Left forelimb (tissue), 1 donor: ENCODE measurements at places on chromosomes 2 and 18.
A peak's percentile ranks its signal among the peaks of the same experiment; 100 is the strongest.

- no peak for DNase-seq
These were observed 722.9 kb downstream of the BCL11A start for GRCh38 chr2:59830601-59831000.

DNA sequence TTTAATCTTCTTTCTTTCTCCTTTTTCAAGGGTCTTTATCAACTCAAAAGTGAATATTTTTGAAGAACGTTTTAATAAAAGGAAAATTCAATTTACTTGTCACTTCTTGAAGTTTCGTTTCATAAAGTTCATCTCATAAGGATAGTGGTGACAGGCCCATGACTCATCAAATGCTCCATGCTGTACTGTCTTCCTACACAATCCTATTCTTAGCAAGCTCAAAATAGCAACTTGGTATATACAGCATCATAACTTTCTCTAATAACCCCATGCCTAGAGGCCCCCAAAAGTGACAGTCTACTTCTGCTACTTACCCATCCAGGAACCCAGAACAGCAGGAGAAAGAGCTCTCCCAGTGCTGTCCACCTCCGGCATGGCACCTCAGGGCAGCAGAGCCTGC is 7.7 kb downstream of the FBXO15 start:
- no peak for DNase-seq

GRCh38 chr2:205139822-205140463 is 542.4 kb upstream of the NRP2 start:
- no peak for DNase-seq

DNA sequence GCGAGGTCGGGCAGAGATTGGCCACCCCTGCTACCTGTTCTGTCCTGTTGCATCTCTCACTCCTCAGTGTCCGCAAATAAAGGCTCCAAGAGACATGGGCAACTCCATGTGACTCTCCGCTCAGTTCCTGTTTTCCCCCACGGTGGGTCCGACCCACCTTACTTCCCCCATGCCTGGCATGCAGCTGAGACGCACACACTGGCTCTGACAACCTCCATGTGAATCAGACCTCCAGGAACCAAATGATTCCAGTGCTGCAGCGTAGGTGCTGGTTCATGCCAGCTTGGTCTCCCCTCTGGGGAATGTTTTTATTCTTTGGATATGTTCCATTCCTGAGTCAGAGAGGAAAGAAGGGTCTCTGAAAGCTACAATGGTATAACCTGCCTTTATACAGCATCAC is 221.5 kb downstream of the SH3RF3 start:
- no peak for DNase-seq

DNA sequence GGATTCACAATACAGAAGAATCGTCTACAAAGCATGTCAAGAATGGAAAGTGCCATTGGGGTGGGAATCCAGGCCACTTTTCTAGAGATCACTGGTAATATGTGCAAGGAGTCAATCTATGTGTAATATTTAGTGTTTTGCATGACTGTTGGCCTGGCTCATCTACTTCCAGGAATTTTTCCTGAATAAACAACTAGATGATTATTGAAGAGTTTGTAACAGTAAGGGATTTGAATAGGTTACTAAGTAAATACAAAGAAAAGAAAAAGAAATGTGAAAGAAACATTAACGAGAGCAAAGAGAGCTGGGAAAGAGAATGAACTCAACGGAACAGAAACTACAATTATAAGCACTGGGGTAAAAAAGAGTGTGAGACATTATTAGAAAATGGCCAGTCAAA is 406.0 kb downstream of the TGIF1 start:
- DNase-seq, result no peak

DNA sequence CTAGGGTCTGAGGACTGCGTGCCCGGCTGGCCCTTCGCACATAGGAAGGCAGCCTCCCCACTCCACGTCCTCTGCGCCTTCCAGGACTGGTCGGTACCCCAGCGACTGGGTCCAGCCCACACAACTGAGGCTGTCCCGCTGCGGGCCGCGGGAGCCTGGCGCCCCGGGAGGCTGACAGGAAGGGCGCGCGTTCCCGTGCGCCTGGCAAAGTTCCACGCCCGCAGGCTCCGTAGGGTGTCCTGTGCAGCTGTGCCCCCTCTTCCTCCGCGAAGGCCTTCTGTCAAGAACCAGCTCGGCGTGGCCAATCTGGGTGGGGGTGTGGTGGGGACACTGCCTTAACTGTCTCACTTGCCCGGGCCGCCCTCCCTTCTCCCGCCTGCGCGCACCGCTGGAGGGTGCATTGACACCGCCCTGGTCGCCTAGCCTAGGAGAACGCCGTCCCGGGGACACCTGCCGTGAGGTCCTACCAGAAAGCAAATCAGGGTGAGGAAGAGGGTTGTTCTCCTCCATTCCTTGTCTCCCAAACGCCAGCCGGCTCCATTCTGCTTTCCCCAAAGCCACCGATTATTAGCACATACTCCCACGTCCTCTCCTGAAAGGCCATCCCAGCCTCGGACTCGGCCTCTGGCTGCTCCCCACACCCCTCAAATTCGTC is 618 bp upstream of the LYPD1 start:
- DNase-seq, result peak; percentile 66

DNA sequence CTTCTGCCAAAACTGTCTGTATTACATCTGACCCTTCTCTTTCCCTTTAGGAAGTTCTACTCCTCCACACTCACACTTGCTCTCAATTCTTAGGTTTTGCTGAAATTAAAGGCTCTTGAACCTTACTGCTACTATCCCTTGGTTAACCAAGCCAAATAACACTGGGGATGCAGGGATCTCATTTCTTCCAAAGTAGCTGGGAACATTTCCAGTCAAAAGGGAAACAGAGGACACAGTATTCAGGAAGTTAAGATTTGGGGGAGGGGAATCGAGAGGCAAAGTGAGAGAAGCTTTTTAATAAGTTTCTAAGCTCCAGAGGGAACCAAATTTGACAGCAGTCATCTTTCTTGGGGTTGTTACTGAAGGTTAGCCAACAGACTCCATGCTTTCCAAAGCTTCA is 6.2 kb downstream of the SEPTIN2 start:
- DNase-seq, result no peak

DNA sequence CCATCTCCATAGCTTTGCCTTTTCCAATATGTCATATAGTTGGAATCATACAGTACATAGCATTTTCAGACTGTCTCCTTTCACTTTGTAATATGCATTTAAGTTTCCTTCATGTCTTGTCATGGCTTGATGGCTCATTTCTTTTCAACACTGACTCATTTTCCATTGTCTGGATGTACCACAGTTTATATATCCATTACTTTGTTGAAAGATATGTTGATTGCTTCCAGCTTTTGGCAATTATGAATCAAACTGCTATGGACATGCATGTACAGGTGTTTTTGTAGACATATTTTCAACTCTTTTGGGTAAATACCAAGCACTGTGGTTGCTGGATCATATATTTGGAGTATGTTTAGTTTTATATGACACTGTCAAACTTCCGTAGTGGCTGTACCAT is 26.3 kb downstream of the ACSL3 start:
- DNase-seq, result no peak

GRCh38 chr2:149020432-149020851 is 18.1 kb upstream of the LYPD6B start:
- no peak for DNase-seq

GRCh38 chr2:42095923-42096408 is 48.1 kb downstream of the PKDCC start:
- no peak for DNase-seq

DNA sequence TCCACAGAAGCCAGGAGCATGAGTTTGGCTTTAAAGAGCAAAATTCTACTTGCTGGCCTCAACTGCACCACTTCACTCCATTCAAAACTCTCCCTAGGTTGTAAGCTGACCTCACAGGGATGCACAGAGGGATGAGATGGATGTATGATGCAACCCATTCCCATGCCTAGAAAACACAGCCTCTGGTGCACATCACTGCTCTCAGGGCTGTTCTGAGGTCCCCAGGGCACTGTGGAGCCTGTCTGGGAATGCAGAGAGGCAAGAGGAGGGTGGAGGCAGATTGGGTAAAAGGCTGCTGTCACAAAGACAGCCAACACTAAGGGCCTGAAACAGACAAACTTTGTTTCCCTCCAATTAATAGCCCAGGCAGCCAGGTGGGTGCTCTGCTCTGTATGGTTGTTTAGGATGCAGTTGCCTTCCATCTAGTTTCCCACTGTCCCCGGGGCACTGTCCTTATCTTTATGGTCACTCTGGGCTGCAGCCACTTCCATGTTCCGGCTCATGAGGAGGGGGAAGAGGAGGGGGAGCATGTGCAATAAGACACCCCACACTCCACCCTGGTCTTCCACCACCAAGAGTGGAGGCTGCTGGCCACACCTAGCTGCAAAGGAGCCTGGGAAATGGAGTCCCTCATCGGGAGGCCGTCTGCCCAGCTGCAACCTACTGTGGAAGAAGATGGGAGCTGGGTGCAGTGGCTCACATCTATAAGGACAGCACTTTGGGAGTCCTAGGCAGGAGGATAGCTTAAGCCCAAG is 7.0 kb downstream of the GPR45 start:
- DNase-seq, result no peak

- no peak for DNase-seq
These were observed 637.5 kb downstream of the PLCL1 start for GRCh38 chr2:198441901-198442300.

- DNase-seq, result no peak
These were observed 38.2 kb downstream of the FHOD3 start for GRCh38 chr18:36335476-36336279.

DNA sequence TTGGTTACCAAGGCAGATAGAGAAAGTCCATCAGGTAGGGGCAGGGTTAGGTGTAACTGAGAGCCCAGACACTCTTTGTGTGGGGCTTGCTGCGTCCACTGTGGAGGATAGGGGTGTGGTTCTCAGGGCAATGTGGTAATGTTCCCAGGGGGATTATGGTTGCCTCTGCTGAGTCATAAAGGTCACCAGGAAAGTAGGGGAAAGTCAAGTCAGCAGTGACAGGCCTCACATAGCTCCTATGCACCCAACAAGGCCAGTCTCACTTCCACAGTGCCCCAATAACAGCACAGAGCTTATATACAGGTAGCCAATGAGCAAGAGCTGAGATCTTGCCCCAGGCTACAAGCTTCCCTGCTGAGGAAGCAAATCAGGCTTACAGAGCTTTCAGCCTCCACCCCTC is 1438.0 kb upstream of the ZEB2 start:
- DNase-seq, result no peak

DNA sequence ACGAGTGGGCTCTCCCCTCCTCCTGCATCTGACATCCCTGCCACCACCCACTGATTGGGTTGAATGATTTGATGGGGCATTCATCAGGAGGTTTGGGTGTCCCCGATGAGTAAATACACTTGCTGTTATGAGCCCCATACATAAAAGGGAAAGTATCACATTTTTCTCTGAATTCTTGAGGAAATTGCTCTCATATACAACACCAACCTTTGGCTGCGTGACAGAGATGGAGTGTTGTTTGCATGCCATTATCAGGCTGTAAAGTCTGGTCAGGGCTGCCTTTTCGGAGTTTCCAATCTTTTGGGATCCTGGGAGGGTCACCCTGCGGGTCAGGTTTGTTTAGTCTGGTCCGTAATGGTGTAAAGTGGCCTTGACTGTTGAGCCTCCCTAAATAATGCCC is 227.9 kb upstream of the SPRED2 start:
- no peak for DNase-seq

- no peak for DNase-seq
These were observed 89.0 kb downstream of the MARCHF4 start for GRCh38 chr2:216283038-216283900.

DNA sequence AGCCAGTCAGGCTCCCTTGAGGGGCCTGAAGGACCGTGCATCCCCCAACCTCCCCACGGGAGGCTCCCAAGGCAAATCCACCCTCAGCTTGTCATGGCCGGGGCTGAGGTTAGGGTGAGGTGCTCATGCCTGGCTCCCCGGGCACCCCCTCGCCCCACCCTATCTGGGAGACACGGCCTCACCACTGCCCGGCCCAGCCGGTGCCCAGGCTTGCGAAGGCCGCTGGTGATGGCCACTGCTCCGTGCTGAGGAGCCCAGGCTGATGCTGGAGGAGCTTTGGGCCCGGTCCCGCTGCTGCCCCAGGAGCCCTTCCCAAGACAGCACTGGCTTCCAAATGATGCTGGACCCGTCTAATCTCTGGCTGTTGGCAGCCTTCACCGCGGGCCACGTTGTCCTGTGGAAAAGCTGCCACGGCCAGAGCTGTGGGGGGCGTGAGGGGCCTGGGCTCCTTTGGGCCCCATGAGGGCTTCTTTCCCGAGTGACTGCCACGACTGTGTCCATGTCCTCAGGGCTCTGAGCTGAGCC is 135.7 kb upstream of the CTDP1 start:
- no peak for DNase-seq

GRCh38 chr2:161415034-161415986 is 787 bp upstream of the TBR1 start:
- DNase-seq, result no peak

GRCh38 chr2:192267484-192267883 is 72.8 kb upstream of the TMEFF2 start:
- DNase-seq, result no peak

GRCh38 chr2:176473177-176473576 is 203.9 kb downstream of the MTX2 start:
- no peak for DNase-seq

DNA sequence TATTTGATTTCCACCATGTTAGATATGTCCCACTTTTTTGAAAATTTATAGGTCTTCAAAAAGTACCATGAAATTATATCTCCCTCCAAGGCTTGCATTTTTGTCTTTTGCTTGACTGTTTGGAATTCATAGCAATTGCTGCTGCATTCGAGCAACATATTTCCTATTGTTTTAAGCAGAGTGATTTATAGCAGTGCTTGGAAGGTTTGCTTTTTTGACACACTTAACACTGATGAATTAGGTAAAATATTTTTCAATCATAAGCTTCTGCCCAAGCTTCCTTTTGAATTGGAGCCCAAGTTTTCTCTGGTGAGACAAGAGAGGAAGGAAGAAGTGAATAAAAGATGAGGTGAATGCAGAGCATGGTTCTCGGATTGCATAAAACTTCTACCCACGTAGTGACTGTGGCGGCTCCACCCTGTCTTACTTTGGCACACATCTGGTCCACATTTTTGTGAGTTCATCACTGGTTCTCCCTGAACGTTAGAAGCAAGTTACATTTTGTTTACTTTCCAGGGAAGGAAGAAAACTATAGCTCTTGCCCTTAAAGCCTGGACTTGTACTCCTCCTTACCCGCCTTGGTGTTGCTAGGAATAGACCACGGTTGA is 667.0 kb downstream of the TSN start:
- DNase-seq, result no peak

DNA sequence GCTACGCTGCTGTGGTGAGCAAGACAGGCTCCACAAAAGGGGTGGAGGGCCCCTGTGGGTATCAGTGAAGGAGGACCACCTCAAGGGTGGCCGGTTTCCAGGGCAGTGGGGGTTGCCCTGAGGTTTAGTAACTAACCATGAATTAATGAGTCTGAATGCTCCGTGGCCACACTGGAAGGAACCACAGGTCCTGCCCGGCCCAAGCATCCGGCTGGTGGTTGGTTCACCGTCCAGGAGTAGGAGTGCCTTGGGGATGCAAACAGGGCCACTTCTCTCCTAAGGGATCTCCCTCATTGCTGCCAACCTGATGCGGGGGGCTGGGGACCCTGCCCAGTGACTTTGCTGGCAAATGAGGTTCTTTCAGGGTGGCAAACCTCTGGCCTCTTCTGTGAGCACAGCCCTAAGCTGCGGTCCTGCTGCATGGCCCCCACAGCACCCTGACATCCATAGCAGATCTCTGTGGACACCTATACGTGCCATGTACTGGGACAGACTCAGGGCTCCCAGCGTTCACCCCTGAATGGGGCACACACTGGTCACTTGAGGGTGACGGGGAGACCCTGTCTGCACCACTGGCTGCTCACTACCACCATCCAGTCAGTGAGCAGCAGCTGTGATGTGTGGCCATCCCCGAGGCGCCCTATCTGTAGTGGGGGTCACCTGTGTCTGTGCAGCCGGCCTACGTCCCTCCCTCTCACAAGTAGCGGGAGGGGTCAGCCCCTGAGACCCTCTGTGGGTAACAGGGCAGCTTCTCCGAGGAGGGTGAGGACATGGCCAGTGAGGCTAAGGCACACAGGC is 41.6 kb downstream of the HS6ST1 start:
- peak; percentile 56 for DNase-seq
